ENCODE measurements at places on chromosomes 1 and 21.

GRCh38 chr1:113958691-113959090 is 20.6 kb upstream of the OLFML3 start:
- DNase-seq, result no peak

- no peak for DNase-seq
Measured at GRCh38 chr1:151005729-151006319, 878 bp downstream of the MINDY1 start.

DNA sequence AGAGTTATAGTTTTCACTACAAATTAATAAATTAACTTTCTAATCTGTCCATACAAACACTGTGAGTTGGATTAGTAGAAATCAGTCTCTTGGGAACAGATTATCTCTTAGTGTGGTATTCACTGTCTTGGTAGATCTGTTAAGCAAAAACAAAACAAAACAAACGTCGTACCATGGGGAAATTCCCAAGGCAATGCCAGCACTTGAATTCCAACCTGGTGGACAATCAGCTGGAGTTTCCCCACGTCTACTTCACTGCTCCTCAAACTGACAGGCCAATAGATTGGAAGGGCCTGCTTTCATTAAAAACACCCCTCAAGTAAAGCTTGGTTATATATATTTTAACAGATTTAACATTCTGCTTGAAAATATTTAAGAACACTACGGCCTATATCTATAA is 31.9 kb downstream of the GDAP2 start:
- DNase-seq, result peak; percentile 4

DNA sequence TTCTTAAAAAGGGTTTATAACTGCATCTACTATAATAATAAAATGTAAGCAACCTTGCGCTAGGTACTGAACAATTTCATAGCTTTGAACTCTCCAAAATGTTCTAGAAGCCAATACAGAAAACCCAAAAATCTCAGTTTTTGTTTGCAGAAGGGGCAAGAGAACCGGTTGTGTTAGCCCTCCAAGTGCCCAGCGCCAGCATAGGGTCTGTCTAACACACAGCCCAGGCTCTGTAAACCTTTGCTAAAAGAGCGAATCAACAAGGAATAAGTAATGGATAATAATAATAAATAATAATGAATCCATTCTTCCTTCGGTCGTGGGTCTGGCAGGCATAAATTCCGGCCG is 333 bp upstream of the CHAF1B start:
- no peak for DNase-seq

DNA sequence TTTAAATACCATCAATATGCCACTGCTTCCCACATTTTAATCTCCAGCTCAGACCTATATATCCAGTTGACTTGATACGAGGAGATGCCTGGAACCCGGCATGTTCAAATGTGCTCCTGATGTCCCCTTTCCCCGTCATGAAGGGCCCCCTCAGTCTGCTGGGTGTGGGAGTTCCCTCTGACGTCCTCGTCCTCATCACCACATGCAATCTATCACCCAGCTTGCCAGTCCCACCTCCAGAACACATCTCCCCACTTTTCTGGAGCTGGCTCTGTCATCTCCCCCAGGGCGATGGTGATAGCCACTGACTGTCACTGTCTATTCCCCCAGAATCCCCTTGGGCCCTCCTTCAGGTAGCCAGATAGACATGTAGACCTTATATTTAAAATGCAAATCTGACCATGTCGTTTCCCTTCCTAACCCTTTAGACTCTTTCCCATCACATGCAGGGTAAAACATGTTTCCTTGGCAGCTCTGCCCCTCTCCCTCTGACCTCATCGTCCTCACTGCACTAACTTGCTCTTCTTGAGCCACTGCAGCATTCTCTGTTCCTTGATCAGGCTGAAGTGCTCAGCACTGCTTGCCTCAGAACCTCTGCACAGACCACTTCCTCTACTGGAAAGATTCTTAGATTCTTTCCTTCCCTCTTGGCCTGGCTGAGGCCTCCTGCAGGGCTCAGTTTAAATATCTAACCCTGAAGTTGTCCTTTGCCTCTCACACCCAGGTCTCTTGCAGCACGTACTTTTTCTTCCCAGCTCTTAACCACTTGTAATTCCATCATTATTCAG is 7.4 kb downstream of the AZIN2 start:
- no peak for DNase-seq
